ENCODE measurements at places on chromosomes 1 and 21.
A peak's percentile ranks its signal among the peaks of the same experiment; 100 is the strongest.

DNA sequence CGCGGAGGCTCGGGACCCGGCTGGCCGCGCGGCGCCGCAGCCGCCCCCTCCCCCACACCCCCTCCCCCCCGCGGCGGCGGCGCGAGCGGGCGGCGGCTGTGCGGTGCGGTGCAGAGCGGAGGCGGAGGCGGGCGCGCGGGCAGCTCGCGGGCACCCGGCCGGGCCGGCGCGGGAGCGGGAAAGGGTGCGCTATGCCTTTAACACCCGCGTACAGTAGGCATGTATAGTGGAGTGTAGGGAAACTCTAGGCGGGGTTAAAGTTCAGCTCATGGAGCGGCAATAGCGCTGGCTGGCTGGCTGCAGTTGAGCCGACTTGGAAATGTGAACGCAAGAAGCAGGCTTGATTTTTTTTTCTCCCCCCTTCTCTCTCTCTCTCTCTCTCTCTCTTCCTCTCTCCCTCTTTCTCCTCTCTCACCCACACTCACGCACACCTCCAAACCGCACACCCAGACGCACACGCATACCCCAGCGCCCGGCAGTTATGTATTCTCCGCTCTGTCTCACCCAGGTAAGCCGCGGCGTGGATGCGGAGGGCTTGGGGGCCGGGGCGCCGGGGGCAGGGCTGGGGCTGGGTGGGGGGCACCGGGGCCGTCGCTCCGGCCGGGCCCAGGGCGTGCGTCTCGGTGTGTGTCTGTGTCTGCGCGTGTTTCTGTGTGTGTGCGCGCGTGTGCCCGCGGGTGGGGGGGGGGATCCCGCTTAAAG lies at the start of gene NFIA:
Gene NFIA, plus strand, starts transcription at position 251 of the 702 bp plus-strand sequence.
- DNase-seq, result peak; percentile 45

- no peak for DNase-seq
Observed at GRCh38 chr1:201184307-201185122, 6.1 kb upstream of the IGFN1 start.

DNA sequence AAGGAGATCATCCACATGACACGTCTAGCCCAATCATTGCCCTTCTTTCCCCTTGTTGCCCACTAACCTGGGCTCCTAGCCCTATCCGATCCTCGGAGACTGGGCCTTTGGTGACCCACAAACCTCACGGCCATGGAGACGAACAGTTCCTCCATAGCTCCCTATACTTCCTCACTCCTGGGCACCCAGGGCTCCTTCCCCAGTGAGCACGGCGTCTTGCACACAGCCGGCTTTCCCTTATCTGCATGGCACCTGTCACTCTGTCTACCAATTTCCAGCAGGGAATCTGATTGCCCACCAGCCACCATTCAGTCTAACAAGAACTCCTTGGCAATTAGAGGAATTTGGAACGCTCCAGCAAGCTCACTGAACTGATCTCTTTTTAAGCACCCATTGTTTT lies 3.1 kb downstream of the GNG4 start:
- no peak for DNase-seq

- no peak for DNase-seq
Observed at GRCh38 chr1:53255031-53255430, 16.7 kb upstream of the MAGOH start.

DNA sequence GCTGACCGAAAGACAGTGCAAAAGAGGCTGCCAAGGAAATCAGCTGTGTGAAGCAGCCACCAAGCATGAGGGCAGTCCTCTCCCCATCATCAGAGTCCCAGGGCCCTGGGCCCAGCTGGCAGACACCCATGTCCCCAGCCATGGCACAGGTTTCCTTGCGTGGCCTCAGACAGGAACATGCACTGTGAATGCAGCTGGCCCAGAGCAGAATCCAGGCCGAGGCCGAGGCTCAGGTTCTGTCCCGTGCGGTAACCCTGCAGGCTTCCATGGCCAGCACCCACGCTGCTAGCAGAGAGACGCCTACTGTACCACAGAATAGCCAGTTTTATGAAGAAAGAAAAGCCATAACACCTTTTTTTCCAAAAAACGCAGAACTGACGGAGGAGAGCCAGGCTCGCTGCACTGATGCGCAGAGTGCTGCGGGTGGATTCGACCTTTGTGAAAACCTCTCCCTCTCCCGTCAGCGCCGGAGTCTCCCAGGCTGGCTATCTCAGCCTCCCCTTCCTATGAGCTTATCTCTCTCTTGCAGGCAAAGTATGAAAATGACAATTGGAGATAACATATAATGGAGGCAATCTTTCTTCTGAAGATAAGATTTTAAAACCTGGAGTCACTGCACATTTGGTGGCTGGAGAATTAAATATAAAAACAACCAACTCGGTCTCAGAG lies 106.6 kb downstream of the NPHP4 start:
- no peak for DNase-seq

- no peak for DNase-seq
Observed at GRCh38 chr1:218718206-218718605, 373.1 kb downstream of the TGFB2 start.

DNA sequence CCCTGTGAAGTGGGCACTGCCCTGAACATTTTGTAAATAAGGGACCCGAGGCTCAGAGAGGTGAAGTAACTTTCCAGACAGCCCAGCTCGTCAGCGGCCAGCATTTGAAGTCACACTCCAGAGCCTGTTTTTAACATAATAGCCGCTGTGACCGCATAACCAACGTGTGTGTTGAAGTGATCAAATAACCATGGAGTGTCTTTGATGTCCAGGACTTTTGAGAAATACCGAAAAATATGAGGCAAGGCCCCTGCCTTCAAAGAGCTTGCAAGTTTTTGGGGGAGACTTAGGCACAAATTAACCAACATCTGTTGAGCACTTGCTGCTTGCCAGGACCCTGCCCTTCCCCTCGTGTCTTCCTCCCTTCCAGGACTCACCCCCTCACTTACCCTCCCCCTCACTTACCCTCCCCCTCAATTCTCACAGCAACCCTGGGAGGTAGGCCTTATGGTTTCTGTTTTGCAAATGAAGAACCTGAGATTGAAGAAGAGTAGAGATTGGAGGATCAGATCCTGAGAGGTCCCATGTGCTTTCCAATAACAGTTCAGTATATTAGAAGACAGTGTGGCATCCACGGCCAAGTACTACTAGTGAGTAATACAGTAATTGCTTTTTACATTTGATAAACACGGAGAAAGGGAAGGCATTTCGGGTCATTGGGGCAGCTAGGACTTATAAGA lies 1.3 kb upstream of the SLC16A1 start:
- peak; percentile 42 for DNase-seq

GRCh38 chr1:37902983-37903382 lies 43.6 kb upstream of the MTF1 start:
- no peak for DNase-seq

DNA sequence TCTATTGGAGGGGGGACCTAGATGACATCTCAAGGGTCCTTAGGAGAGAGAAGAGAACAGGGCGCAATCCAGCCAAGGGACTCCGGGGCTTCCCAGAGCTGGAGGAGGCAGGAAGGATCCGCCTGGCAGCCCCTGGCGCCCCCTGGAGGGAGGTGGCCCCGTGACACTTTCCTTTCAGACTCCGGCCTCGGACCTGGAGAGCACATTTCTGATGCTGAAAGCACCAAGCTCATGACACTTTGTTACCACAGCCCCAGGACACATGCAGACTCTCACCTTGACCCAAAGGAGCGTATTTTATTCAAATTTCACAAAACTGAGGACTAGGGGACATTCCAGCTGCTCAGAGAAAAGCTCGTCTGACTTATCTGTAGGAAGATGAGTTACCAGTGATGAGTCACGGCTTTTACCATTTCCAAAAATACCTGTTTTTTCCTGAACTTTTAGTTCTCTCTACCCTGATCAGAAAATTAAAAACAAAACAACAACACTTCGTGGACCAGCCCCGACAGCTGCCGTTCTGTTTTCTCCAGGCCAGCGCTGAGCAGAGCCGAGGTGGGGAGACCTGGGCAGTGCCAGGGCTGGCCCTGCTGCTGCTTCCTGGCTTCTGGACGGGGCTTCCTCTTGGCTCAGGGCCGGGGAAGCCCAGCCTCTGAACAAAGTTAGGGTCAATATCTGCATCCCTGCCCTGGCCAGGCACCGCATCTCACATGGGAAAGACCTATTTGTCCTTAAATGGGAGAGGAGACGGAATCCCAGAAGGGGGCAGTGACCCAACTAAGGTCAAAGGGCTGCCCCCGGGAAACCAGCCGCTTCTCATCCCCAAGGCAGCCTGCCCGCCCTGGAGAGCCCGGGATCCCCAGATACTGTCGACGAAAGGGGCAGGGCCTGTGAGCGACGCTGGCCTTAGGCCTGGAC lies 21.6 kb upstream of the POFUT2 start:
- DNase-seq, result peak; percentile 48

GRCh38 chr1:185463011-185463410 lies 146.0 kb upstream of the IVNS1ABP start:
- no peak for DNase-seq

DNA sequence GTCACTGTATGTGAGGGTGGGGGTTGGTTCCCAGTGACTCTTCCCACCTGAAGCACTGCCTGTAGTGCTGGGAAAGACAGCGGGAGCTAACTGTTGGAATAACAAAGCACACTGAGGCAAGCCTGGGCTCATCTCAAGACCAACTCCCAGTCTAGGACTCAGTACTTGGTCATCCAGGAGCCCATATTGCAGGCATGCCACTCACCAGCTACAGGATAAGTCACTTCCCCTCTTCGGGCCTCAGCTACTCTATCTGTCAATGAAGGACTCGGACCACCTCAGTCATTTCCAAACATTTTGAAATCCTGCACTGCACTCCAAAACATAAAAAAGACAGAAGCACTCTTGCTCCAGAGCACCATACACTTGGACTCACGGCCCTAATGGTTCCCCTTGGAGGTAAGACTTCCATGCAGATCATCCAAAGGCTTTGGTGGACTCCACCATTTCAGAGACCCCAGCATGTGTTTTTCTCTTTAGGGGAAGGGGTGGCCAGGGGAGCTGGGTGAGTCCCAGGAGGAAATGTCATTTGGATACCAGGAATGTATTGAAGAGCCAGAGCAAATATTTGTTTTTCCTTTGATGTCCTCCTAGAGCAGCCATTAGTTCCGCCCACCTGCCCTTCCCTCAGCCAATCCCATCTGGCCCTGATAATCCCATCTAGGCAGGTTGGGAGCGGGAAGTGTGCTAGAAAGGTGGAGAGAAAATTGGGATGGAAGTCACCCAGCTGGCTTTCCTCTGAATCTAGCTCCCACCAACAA lies 3.1 kb downstream of the NUAK2 start:
- DNase-seq, result no peak

DNA sequence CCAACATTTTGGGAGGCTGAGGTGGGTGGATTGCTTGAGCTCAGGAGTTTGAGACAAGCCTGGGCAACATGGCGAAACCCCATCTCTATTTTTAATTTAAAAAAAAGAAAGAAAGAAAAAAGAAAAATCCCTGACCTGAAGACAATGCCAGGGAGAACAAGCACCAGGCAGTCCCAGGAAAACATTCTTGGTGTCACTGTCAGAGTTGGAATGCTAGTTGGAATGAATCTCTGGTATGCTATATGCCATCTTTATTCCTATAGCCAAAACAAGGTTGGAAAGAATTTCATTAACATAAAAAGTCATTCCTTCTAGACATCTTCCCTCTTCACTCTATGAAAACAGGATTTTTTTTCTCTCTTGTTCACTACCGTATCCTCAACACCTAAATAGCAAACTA lies 2.8 kb downstream of the DNAJC8 start:
- no peak for DNase-seq

- no peak for DNase-seq
Observed at GRCh38 chr1:98382986-98383740, 278.4 kb upstream of the SNX7 start.

- peak; percentile 44 for DNase-seq
Observed at GRCh38 chr1:23216771-23217420, 406 bp downstream of the HTR1D start.

DNA sequence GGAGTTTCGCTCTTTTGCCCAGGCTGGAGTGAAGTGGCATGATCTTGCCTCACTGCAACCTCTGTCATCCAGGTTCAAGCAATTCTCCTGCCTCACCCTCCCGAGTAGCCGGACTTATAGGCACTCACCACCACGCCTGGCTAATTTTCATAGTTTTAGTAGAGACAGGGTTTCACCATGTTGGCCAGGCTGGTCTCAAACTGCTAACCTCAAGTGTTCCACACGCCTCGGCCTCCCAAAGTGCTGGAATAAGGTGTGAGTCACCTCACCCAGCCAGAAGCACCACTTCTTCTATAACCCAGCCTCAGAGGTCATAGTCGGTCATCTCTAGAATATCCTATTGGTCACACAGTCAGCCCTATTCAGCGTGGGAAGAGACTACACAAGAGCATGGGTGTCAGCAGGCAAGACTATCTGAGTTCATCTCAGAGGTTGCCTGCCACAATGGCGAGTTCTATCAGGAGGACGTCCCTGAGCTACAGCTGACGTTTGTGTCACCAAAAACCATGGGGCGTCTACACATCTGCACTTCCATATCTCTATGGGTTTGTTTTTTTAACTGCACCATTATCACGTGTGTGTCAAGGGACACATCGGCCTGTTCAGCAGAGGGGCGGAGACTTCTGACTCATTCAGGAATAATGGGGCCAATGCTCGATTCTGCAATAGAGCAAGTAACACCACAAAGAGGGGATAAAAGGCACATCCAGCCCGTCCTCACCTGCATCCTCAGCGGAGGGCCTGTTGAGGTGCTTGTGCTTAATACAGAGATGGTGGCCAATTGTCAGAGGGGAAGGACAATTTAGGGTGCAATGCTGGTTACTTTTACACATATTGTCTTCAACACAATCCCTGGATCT lies 256.3 kb upstream of the IRF2BP2 start:
- DNase-seq, result no peak

DNA sequence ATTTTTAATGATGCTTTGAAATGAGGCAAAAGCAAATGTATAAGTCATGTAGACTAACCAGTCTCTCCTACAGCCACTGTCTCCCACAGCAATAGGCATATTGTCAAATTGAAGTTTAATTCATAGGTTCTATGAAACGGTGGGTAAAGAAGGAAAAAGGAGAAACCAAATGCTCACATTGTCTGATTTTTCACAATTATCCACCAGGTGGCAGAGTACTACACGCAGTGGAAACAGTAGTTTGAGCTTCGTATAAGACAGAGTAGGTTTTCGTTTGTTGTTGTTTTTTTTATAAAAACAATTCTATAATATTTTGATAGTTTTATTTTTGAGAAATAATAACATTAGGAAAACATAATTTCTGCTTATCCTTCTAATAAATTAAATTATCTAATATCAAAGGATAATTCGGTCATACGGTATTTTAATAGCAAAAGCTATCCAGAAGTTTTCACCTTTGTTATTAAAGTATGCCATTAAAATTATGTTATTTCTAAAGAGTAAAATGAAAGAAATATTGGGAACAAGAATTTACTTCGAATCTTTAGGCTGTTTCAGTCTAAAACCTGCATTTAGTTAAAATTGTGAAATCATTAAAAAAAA lies 39.1 kb downstream of the TYW3 start:
- DNase-seq, result peak; percentile 12

GRCh38 chr1:2292725-2293450 lies 64.8 kb downstream of the SKI start:
- DNase-seq, result no peak

DNA sequence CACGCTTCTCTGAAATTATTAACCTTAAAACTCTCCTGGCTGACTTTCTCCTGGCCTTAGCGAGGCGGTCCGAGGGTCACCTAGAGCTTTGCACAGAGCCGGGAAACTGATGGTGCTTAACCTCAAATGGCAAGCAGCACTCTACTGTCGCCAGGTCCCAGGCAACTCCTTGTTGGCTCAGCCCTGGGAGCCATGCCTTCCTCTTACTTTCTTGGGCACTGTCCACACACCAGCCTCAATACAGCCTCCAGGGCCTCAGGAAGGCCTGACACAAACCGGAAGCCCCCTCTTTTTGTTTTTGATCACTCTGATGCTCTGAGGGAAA lies 3.8 kb downstream of the TRABD2B start:
- DNase-seq, result no peak

Measured in stimulated activated naive CD8-positive, alpha-beta T cell treated with anti-CD3 and anti-CD28 coated beads, Interleukin-15, amount 100 ng/mL, for 72 hours (primary cell).